ENCODE measurements at places on chromosomes 6 and 20.

DNA sequence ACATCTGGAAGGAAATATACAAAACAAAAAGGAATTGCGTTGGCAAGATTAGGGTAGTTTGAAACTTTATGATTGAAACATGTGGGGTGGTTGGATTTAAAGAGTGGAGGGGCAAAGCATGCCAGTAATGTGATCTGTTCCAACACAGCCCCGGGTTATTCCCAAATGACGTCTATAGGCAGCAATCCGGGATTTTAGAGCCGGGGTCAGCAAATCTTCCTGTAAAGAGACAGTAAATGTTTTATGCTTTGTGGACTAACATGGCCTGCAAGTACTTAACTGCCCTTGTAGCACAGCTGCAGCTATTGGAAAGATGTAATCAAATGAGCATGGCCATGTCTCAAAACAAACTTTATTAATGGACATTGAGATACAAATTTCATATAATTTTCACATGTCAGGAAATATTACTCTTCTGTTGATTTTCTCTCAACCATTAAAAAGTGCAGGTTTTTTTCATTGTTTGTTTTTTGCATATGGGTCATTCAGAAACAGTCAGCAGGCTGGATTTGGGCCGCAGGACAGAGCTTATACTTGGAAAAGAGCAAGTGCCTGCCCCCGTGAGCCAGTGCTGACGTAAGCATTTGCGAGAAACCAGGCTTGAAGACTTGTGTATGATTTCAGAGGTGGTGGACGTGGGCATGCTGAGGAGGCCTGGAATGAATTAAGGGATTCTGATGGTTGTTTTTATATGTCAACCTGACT lies 136.5 kb downstream of the DOK5 start:
- peak; percentile 9 for DNase-seq

DNA sequence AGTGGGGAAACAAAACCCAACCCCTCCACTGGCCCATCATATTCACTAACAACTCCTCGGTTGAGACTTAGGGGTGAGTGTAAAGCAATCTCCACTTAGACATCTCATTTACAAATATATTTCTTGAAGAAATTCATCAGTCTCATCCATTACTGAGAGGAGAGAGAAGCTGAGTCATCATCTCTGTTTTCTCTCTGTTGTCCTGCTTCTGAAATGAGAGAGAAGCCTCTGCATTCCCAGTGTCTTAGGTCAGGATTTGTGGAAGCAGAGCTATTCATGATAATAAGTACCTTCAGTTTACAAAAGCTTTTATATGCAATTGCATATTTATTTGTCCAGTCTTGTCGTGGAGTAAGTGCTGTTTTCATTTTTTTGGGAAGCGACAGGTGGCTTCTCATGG lies 879 bp downstream of the MEP1A start:
- DNase-seq: no peak

DNA sequence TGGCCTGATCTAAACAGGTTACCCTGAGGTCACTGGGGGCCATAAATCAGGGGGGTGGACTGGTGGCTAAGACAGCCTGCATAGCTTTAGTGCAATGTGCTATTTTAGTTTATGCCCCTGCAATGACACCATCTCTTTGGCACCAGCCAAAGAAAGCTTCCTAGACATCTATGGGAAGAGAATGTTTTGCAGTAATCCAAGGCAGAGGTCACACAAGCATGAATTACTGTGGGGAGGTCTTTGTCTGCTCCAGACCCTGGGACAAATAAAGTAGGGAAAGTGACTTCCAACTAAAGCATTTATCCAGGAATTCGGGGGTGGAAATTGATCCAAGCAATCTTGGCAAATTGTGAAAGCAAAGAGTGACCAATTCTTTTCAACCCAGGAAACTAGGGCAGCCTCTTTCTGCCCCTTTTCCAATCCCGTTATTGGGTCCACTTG lies 5.3 kb downstream of the RIPOR2 start:
- DNase-seq: no peak

- no peak for DNase-seq
These were observed 232.8 kb upstream of the QKI start for GRCh38 chr6:163181666-163182180.

DNA sequence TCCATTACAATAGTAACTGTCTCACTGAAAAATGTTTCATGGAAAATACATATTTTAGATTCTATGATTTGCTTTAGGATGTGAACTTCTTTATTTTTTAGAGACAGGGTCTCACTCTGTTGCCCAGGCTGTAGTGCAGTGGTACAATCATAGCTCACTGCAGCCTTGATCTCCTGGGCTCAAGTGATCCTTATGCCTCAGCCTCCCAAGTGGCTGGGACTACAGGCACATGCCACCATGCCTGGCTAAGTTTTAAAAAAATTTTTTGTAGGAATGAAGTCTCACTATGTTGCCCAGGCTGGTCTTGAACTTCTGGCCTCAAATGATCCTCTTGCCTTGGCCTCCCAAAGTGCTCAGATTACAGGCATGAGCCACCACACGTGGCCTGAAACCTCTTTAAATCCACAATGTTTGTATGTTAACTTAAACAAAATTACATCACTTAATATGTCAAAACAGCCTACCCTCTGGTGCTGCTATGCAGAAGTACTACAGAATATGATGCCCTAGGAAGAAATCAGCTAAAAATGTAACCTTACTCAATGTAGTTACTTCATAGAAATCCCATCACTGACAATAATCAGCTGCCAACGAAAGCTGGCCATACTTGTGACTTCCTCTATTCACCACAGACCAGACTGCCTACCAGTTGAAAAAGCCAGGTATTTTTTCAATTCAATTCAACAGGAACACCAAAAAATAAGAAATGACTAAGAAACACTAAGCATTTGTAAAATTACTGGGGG lies 17.6 kb downstream of the EEF1A1 start:
- DNase-seq: no peak

- no peak for DNase-seq
These were observed 14.2 kb downstream of the SEC63 start for GRCh38 chr6:107943626-107944439.

GRCh38 chr6:96934087-96934486 lies 9.6 kb downstream of the KLHL32 start:
- no peak for DNase-seq

GRCh38 chr6:72724545-72724944 lies 102.7 kb downstream of the KCNQ5 start:
- DNase-seq: no peak

DNA sequence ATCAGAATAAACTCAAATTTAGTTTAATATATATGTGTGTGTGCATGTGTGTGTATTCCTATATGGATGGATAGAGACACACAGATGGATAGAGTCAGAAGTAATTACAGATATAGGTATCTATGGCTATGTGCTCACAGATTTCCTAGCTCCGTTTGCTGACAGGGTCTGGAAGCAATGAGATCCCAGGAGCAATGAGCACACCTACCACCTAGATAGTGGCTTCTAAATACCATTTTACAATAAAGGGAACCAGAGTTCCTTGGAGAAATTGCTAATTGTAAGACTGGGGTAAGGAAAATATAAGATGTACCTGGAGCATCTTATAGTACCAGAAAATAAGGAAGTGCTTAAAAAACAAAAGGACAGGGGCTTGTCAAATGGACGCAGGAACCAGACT lies 196.2 kb upstream of the PRDM1 start:
- DNase-seq: no peak

- no peak for DNase-seq
These were observed 246.5 kb downstream of the RIMS1 start for GRCh38 chr6:72132851-72133250.

DNA sequence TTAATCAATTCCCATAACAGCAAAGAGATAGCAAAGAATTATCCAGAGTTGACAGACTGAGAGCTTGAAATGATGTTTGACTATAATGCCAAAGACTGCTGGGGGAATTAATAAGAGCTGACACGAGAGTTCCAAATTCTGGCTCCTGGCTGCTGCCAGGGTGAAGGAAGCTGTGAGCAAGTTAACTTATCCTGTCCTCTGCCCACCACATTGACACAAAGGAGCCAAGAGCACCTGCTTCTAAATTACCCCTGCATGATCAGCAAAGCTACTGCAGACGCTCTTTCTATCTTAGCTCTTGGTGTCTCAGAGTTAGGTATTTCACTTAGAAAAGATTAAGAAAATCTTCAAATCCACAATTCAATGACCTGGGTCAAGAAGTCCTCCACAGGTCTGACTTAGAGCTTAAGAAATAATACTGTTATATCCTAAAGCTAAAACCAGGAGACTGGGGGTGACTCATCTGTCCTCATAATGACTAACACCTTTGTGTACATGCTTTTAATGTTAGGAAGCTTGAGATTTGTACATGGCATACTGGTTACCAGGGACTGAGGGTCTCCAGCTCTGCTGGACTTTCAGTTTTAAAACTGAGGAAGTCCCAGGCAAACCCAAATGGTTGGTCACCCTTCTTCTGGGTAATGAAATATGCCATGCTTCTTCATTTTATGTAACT lies 13.2 kb upstream of the FRK start:
- no peak for DNase-seq

DNA sequence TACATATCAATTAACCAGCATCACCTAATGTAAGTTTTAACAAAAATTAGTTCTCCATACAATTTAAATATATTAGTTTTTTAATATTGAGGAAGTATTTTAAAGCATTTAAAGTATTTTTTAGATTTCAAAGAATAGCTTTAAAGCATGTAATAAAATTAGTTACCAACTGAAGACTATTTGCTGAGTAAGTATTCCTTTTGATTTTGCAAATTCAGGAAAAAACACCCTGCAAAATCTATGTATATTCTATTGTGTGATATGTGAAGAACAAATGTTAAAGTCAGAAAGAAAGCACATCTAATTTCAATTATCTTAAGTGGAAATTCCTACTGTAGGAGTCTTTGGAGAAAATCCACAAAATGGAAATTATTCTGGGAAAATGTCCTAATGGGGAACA lies 107.3 kb downstream of the COL21A1 start:
- no peak for DNase-seq

- DNase-seq: peak; percentile 76
These were observed 8.7 kb downstream of the MMP24OS start for GRCh38 chr20:35269055-35269781.

- DNase-seq: no peak
These were observed 48.1 kb upstream of the CTAGE9 start for GRCh38 chr6:131758920-131759319.

GRCh38 chr6:33163540-33163939 lies 28.7 kb downstream of the COL11A2 start:
- DNase-seq: no peak

DNA sequence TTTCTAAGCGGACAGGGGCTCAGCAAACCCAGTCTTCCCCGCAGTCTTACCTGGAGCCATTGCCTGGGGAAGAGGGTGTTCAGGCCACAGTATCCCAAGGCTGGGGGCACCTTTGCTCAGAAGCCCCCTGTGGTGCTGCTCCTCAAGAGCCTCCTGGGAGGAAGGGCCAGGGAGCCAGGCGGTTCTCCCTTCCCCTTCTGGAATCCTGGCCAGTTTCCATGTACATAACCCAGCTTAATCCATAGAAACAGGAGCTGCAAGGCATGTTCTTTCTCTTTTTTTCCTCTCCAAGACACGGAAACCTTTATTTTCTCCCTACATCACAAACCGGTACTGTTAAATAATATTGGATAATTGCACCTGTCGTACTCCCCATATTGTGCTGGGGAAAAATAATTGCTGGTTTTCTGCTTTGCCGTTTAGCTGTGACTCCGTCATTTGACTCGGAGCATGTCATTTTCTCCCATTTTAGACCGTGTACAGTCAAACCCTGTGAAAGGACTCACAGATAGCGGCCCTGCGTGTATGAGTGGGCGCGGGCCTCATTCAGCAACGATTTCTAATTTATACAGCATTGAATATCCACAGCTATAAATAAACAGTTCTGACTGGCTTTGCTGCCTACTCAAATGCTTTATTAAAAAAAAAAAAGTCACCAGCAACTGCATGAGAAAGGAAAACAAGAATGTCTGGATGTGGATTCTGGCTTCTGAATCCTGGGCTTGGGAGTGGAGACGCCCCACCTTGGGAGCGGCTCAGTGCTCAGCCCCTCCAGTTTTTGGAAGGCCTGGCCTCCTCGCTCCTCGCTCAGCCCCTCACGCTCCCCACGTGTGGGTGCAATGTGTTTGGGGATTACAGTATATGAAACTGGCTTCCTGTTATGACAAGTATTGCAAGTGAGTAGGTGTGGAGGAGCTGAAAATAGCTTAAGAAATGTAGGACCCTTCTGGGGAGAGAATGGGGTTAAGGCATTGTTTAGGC lies 67.3 kb downstream of the ADTRP start:
- DNase-seq: no peak

DNA sequence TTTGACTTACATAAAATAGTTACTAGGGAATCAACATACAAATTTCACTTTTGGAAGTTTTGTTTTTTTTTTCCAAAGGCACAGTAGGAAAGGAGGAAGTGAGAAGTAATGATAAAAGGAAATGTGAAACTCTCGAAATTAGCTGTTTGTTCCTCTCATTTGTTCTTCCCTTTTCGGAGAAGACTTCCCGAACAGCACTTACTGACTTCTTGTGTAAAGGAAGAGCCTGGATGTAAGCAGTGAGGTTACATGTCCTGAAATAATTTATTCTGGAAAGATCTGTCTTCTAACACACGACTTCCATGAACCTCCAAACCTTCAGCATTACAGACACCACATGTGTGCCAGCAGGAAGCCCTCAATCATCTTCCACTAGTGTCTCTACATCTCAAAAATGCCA lies 59.1 kb downstream of the KIF16B start:
- no peak for DNase-seq

GRCh38 chr20:18180815-18181214 lies 43.2 kb downstream of the KAT14 start:
- no peak for DNase-seq

DNA sequence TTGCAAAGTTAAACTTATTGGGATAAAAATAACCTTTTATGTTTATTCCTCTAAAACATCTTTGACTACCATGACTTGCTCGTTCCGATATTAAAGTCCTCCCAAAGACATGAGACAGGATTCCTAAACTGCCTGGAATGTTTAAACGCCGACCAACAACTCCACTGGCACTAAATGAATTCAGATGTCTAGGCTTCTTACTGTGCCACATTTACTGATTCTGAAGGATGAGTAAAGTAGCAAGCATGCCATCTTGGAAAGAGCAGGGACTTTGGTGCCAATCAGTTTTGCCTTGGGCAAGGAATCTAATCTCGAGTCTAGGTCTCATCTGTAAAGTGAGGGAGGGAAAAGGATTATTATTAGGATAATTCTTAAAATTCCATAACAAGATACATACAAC lies 25.3 kb downstream of the MBOAT1 start:
- DNase-seq: no peak

- DNase-seq: no peak
These were observed 11.8 kb upstream of the CAP2 start for GRCh38 chr6:17381424-17382147.

DNA sequence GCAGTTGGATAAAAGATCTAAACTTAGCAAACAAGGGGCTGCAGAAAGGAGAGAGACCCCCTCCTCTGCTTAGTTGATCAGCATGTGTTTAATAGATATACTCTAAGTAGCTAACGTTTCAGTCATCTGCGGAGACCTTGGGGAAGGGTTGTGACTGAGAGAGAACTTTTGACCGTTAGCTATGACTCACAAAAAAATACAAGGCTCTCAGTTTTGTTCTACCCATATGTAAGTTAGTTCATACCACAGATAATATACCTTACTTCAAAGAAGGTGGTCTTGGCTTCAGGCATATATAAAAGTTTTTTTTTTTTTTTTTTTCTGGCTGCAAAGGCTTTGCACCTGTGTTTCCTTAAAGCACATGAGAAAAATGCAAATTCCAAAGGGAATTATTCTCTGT lies 258.9 kb downstream of the GJA1 start:
- DNase-seq: no peak

- DNase-seq: peak; percentile 70
These were observed 271.7 kb downstream of the RFPL4B start for GRCh38 chr6:112618849-112619248.

GRCh38 chr6:163366288-163366687 lies 48.2 kb upstream of the QKI start:
- no peak for DNase-seq
